ENCODE measurements at places on chromosomes 2 and 18.

DNA sequence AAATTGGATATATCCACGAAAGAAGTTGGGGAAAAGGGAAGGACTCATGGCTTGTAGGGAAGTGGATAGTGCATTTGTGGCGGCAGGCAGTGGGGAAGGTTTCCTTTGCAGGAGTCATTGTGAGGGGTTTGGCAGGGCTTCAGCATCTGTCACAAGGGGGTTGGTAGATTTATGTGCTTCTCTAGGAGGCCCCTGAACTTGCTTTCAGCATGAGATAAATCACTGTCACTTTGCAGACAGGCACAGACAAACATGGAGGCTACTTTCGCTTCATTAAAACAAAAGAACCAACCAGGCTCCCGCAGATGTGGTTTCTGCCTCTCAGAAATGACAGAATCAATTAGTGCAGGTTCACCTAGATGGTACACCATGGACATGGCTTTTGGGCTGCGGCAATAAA is 340.7 kb downstream of the TGIF1 start:
- DNase-seq, result no peak

DNA sequence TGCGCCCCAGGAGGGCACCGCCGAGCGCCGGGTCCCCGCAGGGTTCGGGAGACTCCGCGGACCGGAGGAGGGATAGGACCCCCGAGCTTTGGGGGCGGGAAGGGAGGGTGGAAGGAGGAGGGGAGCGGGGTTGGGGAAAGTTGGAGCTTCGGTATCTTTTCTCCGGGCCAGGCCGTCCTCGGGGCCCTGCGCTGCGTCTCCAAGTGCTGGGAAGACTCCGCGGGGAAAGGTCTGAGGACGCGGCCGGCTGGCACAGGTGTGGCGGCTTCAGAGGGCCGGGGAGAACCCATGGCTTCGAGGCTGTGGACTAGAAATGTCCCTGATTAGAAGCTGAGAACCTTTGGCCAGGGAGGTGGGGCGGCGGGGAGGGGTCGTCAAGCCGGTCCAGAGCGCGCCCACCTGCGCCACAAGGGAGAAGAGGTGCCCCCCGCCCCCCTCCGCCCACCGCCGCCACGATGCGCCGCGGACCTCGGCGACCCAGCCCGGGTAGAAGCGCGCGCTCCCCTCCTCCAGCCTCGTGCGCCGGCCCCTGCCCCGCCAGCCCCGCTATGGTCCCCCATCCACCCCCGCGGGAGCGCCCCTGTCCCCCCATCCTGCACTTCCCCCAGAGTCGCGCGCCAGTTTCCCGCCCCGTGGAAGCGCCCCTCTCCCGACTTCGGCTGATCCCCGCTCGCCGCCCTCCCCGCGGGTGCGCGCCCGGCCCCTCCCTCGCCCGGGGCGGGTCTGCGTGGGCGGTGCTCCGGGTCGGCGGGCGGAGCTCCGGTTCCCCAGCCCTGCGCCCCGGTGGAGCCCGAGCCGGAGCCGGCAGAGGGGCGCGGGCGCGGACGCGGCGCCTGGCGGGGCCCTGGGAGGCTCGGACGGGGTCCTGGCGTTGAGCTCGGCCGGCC is at the start of gene SNTG2:
Gene SNTG2 (plus strand): TSS at position 770 of the 887 bp plus-strand sequence. CDS start 148 bp downstream, outside the sequence.
- DNase-seq, result no peak

DNA sequence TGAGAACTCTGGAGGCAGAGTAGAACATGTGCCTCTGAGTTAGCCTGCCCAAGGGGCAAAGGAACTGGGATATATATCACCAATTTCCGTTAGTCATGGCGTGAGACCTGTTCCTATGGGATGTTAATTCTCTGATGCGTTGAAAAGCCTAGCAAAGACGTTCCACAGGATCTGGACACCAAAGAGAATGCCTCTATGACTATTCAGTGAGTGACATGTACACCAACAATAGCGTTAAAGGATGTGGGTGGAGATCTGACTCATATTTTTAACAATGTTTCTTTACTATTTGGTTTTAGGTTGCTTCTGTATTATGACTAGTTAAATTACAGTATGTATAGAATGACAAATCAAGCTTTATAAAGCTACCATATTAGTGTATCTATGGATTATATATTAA is 320.9 kb upstream of the MC4R start:
- no peak for DNase-seq

DNA sequence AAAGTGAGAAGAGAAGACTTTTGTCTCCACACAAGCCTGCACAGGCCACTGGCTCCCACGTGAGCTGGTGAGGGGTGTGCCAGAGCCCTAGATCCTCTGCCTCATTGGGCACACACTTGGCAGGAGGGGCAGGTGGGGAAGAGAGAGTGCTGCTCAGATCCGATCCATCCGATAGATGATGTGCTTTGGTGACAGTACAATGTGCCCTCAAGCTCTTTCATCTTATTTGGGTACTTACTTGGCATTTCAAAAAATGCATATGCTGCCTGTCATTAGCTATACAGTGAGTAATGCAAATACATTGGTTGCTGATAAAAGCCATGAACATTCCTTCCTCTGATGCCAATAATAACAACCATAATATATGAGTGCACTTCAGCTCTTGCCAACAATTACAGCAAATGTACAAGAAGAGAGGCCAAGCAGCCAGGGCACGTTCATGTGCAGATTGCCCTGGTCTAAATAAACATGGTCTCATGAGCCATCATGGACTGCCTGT is 255.3 kb downstream of the VAPA start:
- DNase-seq, result no peak

GRCh38 chr2:27070653-27071276 is 689 bp downstream of the OST4 start:
- DNase-seq, result no peak

DNA sequence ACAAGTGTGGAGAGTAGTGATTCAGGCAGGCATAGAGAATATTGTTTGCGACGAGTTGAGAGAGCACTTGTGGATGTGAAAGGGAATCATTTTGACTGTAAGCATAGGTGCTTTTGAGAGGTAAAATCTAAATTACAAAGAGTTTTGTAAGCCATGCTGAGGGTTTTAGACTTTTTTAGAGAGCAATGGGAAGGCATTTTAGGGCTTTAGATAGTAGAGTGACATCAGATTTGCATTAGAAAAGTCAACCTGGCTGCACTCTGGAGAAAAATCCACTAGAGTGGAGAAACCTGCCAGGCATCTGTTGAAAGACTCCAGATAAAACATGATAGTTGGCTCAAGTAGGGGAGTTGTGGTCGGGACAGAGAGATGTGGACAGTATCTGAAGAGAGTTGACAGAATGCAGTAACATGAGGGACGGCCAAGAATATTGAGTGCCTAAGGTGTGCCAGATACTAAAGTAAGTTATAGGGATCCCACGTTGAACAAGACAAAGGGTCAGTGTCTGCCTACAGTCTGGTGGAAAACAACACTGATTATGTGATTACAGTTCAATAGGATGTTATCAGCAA is 91.7 kb upstream of the MYO3B start:
- no peak for DNase-seq

DNA sequence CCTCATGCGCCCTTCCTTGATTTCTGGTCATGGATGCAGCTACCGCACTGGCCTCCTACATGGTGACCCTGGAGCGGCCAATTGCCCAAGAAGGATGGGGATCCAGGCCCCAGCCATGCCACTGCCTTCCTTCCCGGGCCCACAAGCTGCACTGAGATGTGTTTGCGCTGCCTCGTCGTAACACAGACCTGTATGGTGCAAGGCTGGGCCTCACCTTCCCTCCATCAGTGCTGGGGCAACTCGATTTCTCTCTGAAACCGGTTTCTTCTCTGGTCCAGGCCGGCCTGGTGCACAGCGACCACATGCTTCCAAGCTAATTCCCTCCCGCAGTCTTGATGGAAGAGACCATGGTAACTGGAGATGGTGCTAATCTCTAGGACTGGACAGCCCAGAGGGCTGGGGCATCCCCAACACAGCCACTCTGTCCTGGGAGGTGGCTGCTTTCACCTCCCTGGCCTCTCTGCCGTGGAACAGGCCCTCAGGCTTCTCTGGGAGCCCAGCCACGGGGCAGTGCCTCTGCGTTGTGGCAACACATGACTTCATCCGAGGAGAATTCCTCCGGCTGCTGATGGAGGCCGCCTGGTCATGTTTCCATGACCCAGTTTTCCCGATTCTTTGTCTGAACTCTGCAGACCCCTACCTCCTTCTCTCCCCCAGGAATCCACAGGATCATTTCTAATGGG is 184.2 kb downstream of the GLI2 start:
- DNase-seq, result no peak
